Stimulated activated CD8-positive, alpha-beta memory T cell treated with anti-CD3 and anti-CD28 coated beads, Interleukin-7, amount 100 ng/mL, for 4 hours (primary cell): ENCODE measurements at places on chromosomes 6 and 20.

GRCh38 chr6:44030812-44031454 lies 96.3 kb downstream of the MRPL14 start:
- DNase-seq = no peak

DNA sequence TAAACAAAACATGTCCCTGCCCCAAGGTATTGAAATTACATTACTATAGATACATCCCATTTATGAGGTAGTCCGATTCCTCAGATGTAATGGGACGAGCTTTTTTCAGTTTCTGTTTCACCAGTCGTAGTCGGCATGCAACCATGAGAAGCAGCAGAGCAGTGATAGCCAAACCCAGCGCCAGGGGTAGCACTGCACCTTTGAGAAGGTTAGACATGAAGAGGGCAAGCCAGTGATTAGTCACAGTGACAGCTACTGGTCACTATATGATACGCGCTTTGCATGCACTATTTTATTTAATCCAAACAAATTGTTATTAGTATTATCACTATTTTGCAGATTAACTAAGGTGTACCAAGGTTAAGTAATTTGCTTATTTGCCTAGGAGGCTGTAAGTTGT lies 43.7 kb downstream of the LRP11 start:
- DNase-seq = no peak

DNA sequence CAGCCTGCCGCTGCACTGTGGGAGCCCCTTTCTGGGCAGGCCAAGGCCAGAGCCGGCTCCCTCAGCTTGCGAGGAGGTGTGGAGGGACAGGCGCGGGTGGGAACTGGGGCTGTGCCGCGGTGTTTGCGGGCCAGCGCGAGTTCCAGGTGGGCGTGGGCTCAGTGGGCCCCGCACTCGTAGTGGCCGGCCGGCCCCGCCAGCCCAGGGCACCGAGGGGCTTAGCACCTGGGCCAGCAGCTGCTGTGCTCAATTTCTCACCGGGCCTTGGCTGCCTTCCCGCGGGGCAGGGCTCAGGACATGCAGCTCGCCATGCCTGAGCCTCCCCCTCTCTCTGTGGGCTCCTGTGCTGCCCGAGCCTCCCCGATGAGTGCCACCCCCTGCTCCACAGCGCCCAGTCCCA lies 388.1 kb downstream of the PHF3 start:
- no peak for DNase-seq

DNA sequence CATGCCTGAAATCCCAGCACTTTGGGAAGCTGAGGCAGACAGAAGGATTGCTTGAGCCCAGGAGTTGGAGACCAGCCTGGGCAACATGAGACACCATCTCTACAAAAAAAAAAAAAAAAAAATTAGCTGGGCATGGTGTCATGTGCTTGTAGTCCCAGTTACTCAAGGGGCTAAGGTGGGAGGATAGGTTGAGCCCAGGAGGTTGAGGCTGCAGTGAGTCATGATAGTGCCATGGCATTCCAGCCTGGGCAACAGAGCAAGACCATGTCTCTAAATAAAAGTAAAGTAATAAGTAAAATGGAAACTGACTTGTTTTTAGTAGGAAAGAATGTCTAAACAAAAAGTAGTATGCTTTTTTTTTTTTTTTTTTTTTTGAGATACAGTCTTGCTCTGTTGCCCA lies 240.7 kb downstream of the ARID1B start:
- no peak for DNase-seq

GRCh38 chr20:21453690-21454089 lies 56.4 kb upstream of the NKX2-4 start:
- no peak for DNase-seq

DNA sequence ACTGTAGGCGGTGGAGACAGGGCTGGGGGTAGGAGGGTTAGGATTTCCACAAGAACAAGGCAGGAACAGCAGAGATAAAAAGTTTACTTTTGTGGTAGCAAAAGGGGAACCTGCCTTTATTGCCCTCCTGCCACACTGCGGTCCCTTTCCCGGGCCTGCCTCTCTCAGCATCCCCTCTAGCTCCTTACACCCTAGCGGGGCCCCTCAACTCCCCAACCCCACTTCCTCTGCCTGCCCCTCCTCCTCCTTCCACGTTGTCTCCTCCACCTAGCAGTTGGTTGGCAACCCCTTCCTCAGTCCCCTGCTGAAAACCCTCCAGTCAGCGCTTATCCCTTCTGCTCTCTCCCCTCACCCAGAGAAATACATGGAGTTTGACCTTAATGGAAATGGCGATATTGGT lies 714 bp downstream of the AIF1 start:
- DNase-seq = no peak

DNA sequence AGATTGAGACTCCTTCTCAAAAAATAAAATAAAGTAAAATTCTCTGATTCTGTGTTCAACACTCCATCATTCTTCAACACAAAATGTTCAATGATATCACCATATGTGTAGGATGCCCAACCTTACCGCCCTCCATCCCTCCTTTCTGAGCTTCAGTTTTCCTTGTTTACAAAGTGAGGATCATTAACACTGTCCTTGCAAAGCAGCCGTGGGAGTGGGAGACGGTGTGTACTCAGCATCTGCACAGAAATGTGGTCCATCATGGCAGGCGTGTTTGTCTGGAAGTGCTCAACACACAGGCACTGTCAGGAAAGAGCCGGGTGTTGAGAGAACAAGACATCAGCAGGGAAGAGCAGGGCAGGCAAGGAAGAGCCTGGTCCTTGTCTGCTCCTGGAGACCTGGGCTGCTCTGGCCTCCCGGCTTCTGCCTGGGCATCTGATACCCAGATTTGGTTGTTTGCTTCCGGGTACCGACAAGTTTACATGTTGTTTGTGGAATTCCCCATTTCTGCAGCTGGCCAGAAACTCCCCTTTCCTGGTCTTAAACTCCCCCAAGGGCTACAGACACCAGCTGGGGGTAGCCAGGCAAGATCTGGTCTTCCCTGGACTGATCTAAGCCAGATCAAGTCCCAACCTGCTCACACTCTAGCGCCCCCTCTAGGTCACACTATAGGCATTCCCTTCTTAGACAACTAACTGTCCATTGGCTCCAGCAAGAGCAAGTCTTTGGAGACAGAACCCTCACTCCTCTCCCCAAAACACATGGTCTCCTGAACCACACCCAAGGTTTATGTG lies 26.7 kb upstream of the TTPAL start:
- DNase-seq = no peak

DNA sequence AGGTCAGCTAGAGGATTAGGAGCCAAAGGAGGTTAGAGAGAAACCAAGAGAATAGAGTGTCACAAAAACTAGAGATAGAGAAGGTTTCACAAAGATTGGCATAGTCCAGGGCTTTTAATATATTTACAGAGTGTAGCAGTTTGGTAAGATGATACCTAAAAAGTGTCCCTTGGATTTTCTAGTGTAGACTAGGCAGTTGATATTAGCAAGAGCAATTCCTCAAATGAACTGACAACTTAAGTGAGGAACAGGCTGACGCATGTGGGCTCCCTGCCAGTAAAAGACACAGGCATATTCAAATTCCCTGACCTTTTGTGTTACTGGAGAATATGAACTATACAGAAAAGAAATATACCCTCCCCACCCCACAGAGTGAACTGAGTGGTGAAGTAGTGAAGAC lies 40.1 kb downstream of the VTA1 start:
- DNase-seq = no peak

DNA sequence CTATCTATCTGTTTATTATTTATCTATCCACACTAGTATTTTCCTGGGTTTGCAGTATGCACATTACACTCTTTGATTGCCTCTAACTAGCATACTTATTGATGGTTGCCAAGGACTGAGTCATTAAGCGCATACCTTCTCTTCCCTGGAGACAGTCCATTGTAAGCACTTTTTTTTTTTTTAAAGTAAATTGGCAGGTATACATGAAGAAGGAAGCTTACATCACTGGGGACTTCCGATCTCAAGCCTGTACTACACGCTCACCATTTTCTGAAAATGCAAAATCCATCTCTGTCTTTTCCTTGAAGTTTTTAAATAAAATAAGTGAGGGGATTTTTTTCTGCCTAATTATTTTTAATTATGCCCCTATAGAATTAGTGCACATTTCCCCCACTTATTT lies 63.5 kb downstream of the HMGN3 start:
- DNase-seq = no peak

GRCh38 chr6:14638906-14639761 lies 521.6 kb downstream of the CD83 start:
- DNase-seq = no peak
